Activated T-cell treated with anti-CD3 and anti-CD28 coated beads, Interleukin-2, amount 50 U/mL, for 24 hours (primary cell): ENCODE measurements at places on chromosomes 6 and 20.

DNA sequence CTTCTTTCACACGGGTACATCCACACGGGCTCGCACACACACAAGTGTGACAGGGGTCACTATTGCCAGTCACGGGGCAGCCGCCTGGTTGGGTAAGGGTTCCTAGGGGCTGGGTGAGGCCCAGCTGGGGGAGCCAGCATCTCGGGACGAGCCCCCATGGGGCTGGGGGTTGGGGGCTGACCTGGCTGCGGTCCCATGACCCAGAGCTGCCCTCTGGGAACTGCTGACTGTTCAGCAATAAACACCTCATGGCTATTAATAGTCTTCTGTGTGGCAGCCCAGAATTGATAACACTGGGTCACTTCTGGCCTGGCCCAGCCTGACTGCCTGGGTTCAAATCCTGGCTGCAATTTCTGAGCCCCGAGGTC, 23.8 kb downstream of the VEGFA start:
- no peak overlapping the region for H3K27ac ChIP-seq
- no peaks in the 10 kb centered on the region for H3K36me3 ChIP-seq
- no peak overlapping the region for H3K4me3 ChIP-seq
- no peaks in the 10 kb centered on the region for H3K4me1 ChIP-seq
- H3K27me3 ChIP-seq: no peaks in the 10 kb centered on the region
- DNase-seq: no peak

DNA sequence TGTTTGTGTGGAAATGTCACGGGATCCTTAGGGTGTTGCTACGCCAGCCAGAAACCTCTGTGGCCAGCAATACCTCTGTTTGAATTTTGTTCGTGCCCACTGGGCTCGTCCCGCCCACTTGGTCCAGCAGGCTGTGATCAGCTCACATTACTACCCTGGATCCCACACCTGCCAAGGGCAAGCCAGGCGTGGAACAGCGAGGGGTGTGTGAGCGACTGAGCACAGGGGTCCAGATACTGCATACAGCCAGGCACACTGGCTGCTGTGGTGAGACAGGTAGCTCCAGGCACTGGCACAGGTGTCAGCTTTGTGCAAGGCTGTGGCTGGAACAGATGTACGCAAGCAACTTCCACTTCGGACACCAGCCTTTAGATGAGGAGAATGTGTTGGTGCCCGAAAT, 718.9 kb downstream of the EPHA7 start:
- H3K27ac ChIP-seq: no peak overlapping the region
- no peaks in the 10 kb centered on the region for H3K27me3 ChIP-seq
- no peaks in the 10 kb centered on the region for H3K36me3 ChIP-seq
- H3K4me1 ChIP-seq: no peaks in the 10 kb centered on the region
- DNase-seq: no peak
- no peak overlapping the region for H3K4me3 ChIP-seq

DNA sequence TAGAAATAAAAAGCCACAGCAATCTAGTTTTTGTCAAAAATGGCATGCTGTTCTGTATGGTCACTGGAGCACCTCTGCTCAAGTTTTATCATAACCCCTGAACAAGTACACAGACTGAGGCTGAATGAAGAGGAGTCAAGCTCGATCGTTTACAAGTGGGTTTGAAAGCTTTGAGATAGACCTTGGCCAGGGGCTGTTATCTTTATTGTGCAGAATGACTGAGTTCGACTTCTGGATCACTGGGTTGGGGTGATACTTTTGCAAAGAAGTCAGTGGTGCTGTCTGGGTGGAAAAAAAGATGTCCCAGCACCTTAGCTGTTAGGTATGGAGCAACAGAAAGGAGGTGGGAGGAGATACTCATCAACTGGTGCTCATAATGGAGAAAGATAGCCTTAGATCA, 446.0 kb downstream of the HACE1 start:
- no peaks in the 10 kb centered on the region for H3K36me3 ChIP-seq
- no peaks in the 10 kb centered on the region for H3K4me1 ChIP-seq
- no peaks in the 10 kb centered on the region for H3K27me3 ChIP-seq
- no peak for DNase-seq
- no peak overlapping the region for H3K27ac ChIP-seq
- H3K4me3 ChIP-seq: no peak overlapping the region

DNA sequence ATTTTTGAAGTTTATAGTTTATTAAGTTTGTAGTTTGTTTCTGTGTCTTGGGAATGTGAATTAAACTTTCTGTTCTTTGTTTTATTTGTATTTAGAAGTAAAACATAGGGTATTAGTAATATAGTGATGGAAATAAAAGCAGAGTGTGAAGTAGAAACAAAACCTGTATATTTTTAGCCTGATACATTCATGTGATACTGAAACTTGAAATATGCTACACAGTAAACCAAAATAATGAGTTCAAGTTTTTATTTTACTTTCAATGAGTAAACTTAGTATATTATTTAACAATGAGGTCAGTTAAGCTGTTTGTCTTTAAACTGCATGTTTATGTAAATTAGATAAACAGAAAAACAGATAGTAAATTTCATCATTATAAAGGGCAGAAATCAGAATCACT, 1592.6 kb downstream of the GRIK2 start:
- H3K27me3 ChIP-seq: no peaks in the 10 kb centered on the region
- no peak for DNase-seq
- no peaks in the 10 kb centered on the region for H3K4me1 ChIP-seq
- H3K4me3 ChIP-seq: no peak overlapping the region
- no peak overlapping the region for H3K27ac ChIP-seq
- H3K36me3 ChIP-seq: no peaks in the 10 kb centered on the region

DNA sequence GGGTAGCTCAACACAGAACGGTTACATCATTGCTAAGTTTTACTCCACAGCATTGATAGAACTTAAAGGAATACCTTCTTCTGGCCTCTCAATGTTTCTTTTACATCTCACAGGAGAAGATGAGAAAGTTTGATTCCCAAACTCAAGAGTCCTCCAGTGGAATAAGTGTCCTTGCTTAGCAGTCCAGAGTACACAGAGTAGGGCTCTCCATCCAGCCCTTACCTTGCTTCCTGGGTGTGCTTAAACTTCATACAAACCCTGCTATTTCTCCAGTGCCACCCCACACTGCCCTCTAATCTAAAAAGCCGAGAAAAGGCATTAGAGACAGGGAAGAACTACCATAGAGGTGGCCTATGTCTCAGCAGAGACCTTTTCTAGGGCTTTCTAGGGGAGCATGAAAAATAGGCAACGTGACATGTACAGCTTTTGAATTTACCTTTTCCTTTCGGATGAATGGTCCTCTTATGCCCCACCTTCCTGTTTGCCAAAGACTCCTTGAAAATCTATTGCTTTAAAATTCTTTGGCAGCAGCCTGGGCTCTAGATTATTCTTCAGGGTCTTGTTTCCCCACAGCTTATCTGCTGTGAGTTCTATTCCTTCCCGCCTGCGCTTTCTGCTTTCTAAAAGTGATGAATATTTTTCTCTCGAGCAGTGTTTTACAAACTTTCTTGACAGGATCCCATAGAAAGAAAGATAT, 12.1 kb downstream of the ADGRF1 start:
- no peak overlapping the region for H3K27ac ChIP-seq
- DNase-seq: no peak
- H3K27me3 ChIP-seq: peaks cover 8% of the 10 kb centered on the region
- H3K36me3 ChIP-seq: no peaks in the 10 kb centered on the region
- no peaks in the 10 kb centered on the region for H3K4me1 ChIP-seq
